ENCODE measurements at places on chromosomes 12 and 14.

DNA sequence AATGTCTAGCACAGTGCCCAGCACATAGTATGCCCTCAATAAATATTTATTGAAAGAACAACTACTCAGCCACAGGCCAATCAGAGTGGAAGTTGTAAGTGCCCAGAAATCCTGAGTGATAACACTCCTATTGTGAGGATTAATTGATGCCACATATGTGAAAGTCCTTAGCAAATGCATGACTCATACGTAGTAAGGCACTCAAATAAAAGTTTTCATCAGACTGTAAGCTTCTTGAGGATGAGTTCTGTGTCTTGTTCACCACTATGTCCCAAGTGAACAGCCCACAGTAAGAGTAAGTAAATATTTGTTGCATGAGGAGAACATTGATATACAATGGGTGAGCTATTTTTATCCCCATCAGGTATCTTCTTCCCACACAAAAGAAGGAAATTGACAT lies 24.7 kb upstream of the ANO6 start:
- peak; percentile 26 for DNase-seq

GRCh38 chr12:131408484-131408883 lies 302.4 kb upstream of the SFSWAP start:
- DNase-seq = no peak

- DNase-seq = peak; percentile 35
Measured at GRCh38 chr12:22529281-22530060, 14.9 kb downstream of the C2CD5 start.

DNA sequence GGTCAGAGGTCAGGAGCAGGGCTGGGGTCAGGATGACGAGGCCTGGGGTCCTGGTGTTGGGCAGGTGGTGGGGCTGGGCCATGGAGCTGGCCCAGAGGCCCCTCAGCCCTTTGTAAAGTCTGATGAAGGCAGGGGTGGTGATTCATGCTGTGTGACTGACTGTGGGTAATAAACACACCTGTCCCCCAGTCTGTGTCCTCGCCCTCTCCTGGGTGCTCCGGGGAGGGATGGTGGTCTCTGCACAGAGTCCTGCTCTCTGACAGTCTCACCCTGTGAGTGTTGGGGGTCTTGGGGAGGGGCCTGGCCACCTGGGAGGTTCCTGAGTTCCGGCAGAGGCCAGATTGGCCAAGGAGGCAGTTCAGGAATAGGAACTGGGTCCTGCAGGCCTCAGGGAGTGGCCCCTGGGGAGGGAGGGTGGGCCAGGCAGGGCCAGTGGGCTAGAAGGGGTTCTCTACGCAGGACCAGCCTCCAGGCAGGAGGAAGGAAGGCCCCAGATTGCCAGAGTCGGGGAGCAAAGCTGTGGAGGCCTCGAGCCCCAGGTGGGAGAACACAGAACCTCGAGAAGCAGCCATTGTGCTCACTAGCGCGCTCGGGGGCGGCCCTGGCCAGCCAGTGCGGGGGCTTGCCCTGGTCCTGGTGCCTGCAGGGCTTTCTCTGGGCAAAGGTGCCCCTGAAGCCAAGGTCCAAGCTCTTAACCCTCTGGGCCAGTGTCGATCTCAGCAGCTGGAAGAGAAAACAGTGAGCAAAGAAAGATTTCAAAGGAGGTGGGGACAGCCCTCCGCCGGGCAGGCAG lies 14.4 kb downstream of the ACADS start:
- DNase-seq = no peak

DNA sequence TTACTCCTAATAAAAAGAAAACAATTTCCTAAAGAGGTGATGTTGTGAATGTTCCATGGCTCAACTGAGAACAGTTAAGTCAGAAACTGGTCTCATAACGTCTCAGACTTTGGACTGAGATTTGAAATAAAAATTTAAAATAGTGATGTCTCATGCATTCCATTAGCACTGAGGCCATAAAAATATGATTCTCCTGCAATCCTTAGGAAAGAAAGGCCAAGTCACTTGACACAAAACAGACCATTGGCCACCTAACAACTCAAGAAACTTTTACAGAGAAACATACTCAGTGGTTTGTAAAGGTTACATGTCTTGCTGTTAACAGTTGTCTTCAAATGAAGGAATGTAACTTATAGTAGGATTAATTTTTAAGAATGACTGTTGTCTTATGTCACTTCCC lies 58.1 kb downstream of the STAB2 start:
- peak; percentile 50 for DNase-seq

DNA sequence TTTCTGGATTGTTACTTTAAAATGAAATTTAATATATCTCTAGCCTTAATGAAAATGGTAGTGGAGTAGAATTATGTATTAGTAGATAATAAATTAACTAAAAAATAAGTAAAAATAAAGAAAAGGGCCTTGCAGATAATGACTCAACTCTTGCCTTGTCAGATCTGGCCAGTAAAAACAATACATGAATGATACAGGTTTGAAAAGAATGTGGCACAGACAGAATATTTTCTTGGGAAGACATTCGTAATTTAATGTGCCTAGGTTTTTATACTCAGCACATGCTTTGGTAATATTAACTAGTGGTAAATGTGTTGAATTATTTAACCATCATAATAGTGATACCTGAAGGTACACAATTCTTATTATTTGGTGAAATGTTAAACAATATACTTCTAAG lies 28.3 kb downstream of the ATF7IP start:
- DNase-seq = no peak

DNA sequence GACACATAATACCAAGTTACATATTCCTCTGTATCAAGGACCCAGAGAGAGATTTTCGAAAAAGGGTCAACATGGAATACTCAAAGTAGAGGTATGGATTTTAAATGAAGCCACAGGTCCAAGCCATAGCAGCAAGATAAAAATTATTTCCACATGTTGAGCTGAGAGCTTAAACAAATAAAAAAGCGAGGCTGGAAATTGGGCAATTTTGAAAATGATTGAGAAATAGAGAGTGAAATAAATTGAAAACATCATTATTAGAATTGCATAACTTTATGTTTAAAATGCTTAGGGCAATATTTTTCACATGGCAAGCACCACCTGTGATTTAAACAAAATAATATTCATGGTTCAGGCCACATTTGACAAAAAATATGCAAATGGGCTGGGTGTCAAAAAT lies 1251.0 kb upstream of the USP15 start:
- DNase-seq = no peak

DNA sequence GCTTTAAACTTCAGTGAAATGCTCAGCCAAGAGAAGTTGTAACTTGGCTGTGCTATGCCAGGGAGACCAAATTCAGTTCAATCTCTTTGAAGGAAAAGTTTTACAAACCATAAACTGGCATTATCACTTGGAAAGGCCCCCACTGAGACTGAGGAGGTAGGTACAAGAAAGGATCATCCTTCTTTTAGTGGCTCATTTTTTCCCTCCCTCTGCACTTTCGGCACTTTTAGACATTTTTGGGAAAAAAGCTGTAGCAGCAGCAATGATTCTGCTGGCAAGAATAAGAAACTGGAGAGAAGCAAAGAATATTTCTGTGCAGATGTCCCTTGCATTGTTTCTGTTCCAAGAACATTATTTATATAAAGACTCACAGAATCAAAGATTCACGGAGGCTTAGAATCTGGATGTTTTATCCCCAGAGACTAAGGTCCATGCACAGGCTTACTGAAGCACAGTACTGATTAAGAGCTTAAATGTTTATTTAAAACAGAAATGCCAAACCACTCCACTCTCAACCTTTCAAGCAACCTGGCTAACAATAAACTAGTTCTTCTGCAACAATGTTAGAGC lies 12.3 kb downstream of the ZC2HC1C start:
- no peak for DNase-seq
